ENCODE measurements at places on chromosomes 2 and 18.

DNA sequence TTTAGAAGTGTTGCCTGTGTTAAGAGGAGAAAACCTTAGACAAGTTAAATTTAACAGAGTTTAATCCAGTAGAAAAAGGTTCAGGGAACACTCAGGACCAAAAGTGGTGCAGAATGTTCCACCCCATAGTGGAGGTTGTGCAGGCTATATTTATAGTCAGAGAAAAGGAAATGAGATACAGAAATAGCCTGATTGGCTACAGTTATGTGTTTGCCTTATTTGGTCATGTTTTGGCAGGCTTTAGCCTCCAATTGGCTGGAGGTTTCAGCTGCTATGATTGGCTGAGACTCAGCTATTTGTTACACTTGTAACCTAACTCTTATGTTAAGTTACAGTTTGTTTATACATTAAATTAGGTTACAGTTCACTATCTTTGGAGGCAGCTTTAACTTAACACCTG is 4.2 kb downstream of the STAMBP start:
- DNase-seq = no peak

DNA sequence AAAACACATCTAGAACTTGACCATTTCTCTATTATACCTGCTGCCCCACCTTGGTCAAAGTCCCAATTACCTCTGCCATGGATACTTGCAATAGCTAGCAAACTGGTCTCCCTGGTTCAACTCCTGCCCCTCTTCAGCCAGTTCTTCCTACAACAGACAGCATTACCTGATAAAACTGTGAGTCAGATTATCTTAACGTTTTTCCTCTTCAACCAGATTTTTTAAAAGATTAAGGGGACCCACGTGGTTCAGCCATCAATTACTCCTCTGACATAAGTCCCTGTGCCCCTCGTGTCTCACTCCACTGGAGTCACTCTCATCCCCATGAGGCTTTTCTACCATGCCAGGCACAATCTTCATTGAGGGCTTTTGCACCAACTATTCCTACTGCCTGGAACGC is 5.3 kb upstream of the ARHGAP15 start:
- DNase-seq = no peak

- DNase-seq = no peak
These were observed 1387.1 kb upstream of the TMEFF2 start for GRCh38 chr2:193581807-193582206.

DNA sequence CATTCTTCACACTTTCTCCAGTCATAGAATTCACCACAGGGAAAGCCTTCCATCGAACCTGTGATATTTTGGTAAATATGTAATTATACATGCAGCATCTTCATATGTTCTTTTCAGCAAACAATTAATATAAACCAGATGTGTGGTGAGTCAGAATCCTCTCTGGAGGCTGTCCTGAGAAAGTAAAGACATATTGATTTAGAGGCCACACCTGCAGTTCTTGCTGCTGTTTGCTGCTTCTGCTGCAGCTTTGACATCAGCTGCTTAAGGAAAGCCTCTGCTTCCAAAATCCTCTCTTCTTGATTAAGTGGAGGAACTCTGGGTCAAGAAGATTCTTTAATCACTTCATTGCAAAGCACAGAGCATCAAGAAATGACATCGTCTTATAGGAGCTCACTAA is 568.8 kb upstream of the ZEB2 start:
- no peak for DNase-seq

DNA sequence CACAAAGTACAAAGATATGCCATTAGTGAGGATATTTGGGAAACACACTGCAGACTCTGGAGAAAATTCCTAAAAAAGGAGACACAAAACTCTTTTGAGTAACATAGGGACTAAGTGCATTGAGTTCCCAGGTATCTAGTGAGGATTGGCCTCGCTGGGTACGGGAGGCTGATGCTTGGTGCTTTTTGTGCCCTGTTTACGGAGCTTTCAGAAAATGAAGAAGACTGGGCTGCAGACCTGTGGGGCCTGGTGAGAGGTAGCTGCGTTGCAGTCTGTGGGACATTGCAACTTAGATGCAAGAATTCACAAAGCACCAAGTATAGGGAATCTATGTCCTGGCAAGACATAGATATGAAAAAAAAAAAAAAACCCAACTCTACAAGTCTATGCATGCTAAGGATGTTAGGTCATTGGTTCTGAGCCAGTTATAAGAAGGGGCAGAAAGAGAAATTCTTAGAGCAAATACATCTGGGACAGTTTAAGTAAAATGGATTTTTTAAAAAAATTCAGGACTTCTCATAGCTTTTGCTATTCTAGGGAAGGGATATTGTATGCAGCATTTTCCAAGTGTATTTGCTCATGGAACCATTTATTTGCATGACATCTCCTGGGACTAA is 156.0 kb downstream of the SLC4A3 start:
- no peak for DNase-seq

DNA sequence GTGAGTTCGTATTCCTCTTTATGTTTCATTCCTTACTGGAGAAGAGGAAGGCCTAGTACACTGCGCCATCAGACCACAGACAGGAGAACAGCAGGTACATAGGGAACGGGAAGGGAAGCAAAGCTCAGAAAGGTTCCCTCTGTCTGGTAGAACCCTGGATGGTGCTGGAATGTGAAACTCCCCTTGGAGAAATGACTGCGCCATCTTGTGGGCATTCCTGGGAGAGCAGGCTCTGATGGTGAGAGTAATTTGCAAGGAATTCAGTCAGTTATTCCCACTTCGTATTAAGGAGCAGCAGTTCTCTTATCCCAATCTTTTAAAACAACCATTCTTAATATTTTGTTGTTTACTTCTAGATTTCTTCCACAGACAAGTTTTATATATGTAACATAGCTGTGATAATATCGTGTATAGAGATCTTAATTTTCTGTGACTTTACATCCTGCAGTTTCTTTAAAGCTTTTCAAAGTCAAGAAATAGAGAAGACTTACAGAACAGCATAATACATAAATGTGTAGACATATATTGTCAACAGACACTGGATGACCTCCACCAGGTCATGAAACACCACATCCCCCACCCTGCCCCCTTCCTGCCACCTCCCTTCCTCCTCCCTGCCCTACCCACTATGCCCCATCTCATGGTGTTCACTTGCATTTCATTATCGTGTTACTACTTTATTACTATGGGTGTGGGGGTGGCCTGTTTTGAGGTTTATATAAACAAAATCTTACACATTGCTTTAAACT is 83.9 kb downstream of the ARHGEF4 start:
- DNase-seq = no peak

Measured in NCI-H187 treated with DMSO at 0.1 percent for 48 hours (cell line).